CD4-positive, alpha-beta memory T cell (primary cell): ENCODE measurements at places on chromosomes 6 and 20. TPM values are rescaled to one million over a fixed set of nuclear protein-coding genes. Genes with fewer than 3 reads are reported as not detected.

CDH26 gene
- total RNA-seq = 4.1 TPM

HLA-DMA gene
- total RNA-seq = 10.2 TPM

- H3K4me1 ChIP-seq = peaks cover 9% of the 10 kb centered on the region
- H3K27ac ChIP-seq = no peak overlapping the region
- H3K4me3 ChIP-seq = no peak overlapping the region
- no peak for DNase-seq
- no peaks in the 10 kb centered on the region for H3K36me3 ChIP-seq
- H3K27me3 ChIP-seq = no peaks in the 10 kb centered on the region
Measured at GRCh38 chr6:112044856-112045255, 9.0 kb upstream of the CCN6 start.

HDGFL1 gene
- not detected for total RNA-seq

- no peak for DNase-seq
- H3K4me1 ChIP-seq = peaks cover 64% of the 10 kb centered on the region
- H3K27me3 ChIP-seq = peaks cover 74% of the 10 kb centered on the region
- peak overlapping the region; percentile 56 for H3K4me3 ChIP-seq
- no peak overlapping the region for H3K27ac ChIP-seq
- no peaks in the 10 kb centered on the region for H3K36me3 ChIP-seq
Measured at GRCh38 chr6:98832284-98833056, 1.9 kb upstream of the POU3F2 start.

GRCh38 chr6:148388521-148388920 lies 45.9 kb downstream of the SASH1 start:
- no peak overlapping the region for H3K27ac ChIP-seq
- no peaks in the 10 kb centered on the region for H3K4me1 ChIP-seq
- no peak for DNase-seq
- no peaks in the 10 kb centered on the region for H3K27me3 ChIP-seq

DNA sequence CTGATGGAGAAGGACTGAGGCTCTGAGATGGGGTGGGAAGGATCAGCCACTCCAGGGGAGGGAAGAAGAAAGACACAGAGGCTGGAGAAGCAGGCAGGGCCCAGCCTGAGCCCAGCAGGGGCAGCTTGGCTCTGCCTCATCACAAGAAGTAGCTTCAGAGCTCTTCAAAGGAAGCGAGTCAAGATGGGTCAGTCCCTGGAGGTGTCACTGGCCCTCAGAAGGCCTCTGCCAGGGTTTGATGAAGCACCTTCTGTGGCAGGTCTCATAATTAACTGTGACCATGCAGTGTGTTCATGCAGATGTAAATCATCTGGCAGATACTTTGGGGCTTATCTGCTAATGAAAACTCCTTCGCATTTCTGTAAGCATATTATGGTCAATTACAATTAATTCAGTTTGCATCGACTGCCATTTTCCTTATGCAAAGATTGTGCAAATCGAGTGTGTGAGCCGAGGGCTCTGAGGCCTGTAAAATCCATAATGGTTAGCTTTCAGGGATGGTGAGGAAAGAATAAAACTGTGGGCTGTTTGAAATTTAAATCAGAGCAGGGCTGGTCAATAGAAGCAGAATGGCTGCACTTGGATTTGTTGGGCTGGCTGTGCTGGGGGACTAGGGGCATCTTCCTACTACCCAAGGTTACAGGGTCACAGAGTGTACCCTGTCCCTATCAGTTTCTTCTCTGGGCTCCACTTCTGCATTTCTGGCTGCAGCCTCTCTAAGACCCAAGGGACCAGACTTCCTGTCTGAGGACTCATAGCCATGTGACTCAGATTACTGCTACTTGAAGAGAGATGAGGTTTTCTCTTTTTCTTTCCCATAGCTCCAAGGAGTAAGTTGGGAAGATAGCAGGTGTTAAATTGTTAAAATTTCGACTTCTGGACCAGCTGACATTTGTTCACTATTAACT lies 376.6 kb downstream of the DHX35 start:
- DNase-seq = no peak
- no peaks in the 10 kb centered on the region for H3K4me1 ChIP-seq
- H3K27me3 ChIP-seq = no peaks in the 10 kb centered on the region
- H3K27ac ChIP-seq = no peak overlapping the region
- no peaks in the 10 kb centered on the region for H3K36me3 ChIP-seq

DNA sequence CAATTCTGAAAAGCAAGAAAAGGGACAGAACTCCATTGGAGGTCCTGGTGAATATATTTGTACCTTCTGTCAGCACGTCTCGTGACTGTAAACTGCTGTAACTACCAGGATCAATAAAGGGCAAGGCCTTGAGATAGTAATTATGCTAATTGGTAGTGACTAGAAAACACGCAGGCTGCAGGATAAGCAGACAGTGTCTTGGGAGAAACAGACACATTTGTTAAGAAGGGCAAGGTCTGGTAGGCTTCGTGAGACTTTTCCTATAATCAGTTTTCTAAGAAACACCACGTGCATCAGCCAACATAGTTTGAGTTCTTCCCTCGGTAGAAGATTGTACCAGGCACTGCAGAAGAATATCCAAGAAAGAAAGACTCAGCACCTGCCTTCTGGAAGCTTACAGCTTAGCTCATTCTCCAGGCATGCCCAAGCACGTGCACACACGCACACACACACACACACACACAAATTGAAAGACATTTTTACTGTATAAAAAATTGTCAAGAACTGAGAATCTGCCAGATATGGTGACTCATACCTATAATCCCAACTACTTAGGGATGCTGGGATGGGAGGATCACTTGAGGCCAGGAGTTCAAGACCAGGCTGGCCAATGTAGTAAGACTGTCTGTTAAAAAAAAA lies 167.0 kb upstream of the SASH1 start:
- no peaks in the 10 kb centered on the region for H3K4me1 ChIP-seq
- H3K36me3 ChIP-seq = no peaks in the 10 kb centered on the region
- H3K27me3 ChIP-seq = no peaks in the 10 kb centered on the region

TFAP2C gene
- not detected for total RNA-seq

ADGRG6 gene
- total RNA-seq = 0.47 TPM

DNA sequence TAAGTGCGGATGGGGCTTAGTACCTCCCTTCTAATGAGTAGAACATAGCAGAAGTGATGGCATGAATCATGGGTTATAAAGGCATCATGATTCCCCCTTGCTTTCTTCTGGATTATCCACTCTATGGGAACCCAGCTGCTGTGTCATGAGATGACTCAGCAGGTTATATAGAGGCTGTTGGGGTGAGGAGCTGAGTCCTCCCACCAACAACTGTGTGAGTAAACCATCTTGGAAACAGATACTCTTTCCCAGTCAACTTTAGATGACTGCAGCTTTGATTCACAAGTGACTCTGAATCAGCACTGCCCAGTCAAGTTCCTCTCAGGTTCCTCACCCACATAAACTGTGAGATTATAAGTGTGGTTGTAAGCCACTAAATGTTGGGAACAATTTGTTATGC lies 46.3 kb downstream of the FAM83B start:
- DNase-seq = no peak
- no peaks in the 10 kb centered on the region for H3K27me3 ChIP-seq
- no peak overlapping the region for H3K27ac ChIP-seq
- H3K4me3 ChIP-seq = no peak overlapping the region
- no peaks in the 10 kb centered on the region for H3K36me3 ChIP-seq

- H3K4me1 ChIP-seq = peaks cover 30% of the 10 kb centered on the region
- H3K27ac ChIP-seq = no peak overlapping the region
- no peaks in the 10 kb centered on the region for H3K27me3 ChIP-seq
Measured at GRCh38 chr6:29750709-29751108, 27.5 kb downstream of the HLA-F start.

DNA sequence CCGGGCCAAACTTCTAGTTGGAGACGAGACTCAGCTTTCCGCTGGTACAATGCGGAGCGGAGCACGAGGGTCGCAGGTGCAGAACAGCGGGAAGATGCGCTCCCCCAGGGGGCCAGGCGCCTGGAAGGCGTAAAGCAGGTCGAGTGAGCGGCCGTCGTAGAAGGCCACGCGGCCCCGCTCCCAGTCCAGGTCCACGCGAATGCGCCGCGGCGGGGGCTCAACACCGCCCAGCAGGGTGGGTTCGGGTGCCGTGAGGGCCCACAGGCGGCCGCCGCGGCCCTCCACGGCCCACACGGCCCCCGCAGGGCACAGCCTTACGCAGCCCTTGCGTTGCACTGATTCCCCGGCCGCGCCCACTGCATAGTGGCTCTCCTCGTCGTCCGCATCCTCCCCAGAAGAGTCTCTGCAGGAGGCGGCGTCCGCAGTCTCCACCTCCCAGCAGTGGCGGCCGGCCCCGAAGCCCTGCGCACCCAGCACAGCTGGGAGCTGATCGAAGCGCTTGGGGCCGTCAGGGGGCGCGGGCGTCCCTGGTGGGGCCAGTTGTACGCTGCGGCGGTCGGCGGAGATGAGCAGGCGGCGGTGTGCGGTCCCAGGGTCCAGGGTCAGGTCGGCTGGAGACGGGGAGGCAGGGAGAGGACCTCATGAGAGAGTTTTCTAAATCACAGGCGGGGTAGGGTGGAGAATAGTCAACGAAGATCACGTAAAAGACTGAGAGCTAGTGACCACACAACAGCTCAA lies 4.3 kb downstream of the PPP1R11 start:
- no peak for DNase-seq
- H3K36me3 ChIP-seq = peaks cover 24% of the 10 kb centered on the region
- no peak overlapping the region for H3K4me3 ChIP-seq
- peaks cover 4% of the 10 kb centered on the region for H3K27me3 ChIP-seq
- H3K27ac ChIP-seq = no peak overlapping the region

CALHM6 gene
- 3.0 TPM for total RNA-seq

DNA sequence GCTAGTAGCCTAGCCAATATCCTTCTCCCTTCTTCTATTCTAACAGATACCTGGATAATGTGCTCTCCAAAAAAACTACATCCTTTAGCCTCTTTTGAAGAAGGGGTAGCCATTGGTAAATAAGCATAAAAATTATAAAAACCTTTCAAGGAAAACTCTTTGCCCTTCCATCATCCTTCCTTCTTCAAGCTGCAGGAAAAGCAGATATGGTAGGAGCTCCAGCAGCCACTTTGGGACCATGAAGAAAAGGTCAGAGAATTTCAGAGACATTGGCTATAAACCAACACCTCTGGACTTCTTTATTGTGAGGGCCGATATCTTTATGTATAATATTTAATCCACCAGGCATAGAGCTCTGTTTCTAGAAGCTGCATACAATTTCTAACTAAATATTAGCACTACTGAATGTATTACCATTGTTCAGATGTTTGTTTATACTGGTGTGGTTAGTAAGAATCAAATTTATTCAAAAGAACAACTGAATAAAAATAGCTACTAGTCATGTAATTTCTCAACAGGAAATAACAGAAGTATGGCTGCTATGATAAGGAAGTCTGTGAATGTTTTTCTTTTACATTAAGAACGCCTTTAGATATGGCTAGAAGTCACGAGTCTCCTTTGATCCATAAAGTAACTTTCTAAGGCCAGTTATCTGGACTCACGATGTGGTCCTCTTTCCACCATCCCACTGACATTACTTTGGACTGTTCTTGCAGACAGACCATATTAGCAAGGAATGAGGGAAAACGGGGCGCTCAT lies 32.2 kb downstream of the MYLK4 start:
- H3K27me3 ChIP-seq = no peaks in the 10 kb centered on the region
- H3K4me1 ChIP-seq = no peaks in the 10 kb centered on the region
- H3K36me3 ChIP-seq = no peaks in the 10 kb centered on the region
- H3K4me3 ChIP-seq = no peak overlapping the region
- H3K27ac ChIP-seq = no peak overlapping the region
- no peak for DNase-seq

GRCh38 chr6:126718600-126719327 lies 378.8 kb downstream of the CENPW start:
- H3K4me3 ChIP-seq = no peak overlapping the region
- H3K4me1 ChIP-seq = no peaks in the 10 kb centered on the region
- no peak overlapping the region for H3K27ac ChIP-seq
- H3K36me3 ChIP-seq = no peaks in the 10 kb centered on the region
- no peak for DNase-seq

DNA sequence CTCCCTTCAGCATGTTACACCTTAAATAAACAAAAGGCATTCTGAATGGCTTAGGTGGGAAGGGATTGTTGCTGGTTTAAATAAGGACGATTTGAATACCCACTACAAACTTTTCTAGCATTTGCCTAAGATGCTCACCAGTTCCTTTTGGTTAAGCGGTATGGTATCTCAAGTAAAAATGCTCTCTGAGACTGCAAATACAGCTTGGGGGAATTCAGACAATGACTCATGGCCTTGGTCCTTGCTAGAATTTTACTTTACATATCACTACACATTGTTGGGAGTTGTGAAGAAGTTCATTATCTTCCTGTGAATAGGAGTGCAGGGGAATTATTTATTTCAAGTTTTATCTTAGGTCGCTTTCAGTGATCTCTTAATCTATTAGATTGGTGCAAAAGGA lies 670.7 kb downstream of the UTRN start:
- no peaks in the 10 kb centered on the region for H3K27me3 ChIP-seq
- H3K27ac ChIP-seq = no peak overlapping the region
- no peaks in the 10 kb centered on the region for H3K36me3 ChIP-seq
- no peak for DNase-seq
- no peaks in the 10 kb centered on the region for H3K4me1 ChIP-seq
- no peak overlapping the region for H3K4me3 ChIP-seq

LY6G6C gene
- not detected for total RNA-seq

GRCh38 chr6:2793534-2794151 lies 28.4 kb downstream of the WRNIP1 start:
- DNase-seq = peak; percentile 8
- H3K27me3 ChIP-seq = no peaks in the 10 kb centered on the region
- H3K4me3 ChIP-seq = no peak overlapping the region
- peaks cover 26% of the 10 kb centered on the region for H3K4me1 ChIP-seq
- no peaks in the 10 kb centered on the region for H3K36me3 ChIP-seq
- no peak overlapping the region for H3K27ac ChIP-seq

- no peak overlapping the region for H3K4me3 ChIP-seq
- H3K27ac ChIP-seq = no peak overlapping the region
- H3K27me3 ChIP-seq = no peaks in the 10 kb centered on the region
- H3K4me1 ChIP-seq = no peaks in the 10 kb centered on the region
Measured at GRCh38 chr20:63509088-63509564, 10.2 kb upstream of the EEF1A2 start.

OR12D2 gene
- not detected for total RNA-seq

- peak; percentile 56 for DNase-seq
- peaks cover 23% of the 10 kb centered on the region for H3K4me1 ChIP-seq
- H3K36me3 ChIP-seq = no peaks in the 10 kb centered on the region
- peak overlapping the region; percentile 83 for H3K27ac ChIP-seq
- no peaks in the 10 kb centered on the region for H3K27me3 ChIP-seq
Measured at GRCh38 chr6:26232940-26233648, 131.9 kb upstream of the BTN3A2 start.

DNA sequence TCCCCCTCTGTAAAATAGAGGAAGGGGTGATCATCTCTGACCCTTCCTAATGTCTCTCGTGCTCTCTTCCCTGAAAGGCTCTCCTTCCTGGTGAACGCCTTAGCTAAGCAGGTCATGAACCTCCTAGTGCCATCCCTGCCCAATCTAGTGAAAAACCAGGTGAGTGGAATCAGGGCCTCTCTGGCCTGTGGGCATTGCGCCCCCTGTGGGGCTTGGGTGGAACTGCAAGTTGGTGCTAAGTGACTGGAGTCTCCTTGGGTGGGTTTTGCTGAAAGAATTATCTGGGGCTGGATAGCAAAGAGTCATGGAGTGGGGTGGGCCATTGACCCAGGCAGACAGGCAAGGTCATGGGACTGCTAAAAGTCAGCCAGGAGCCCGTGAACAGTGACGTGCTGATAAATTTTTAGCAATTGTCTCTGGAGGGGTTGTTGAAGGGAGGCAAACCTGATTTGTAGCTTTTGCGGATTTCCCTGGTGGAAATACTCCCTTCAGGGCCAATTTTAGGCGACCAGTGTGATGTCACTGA lies 8.9 kb downstream of the BPIFB1 start:
- no peaks in the 10 kb centered on the region for H3K4me1 ChIP-seq
- DNase-seq = peak; percentile 49
- H3K4me3 ChIP-seq = no peak overlapping the region
- H3K36me3 ChIP-seq = no peaks in the 10 kb centered on the region
- no peaks in the 10 kb centered on the region for H3K27me3 ChIP-seq

SPATA2 gene
- 8.7 TPM for total RNA-seq

- no peaks in the 10 kb centered on the region for H3K27me3 ChIP-seq
- no peak for DNase-seq
- no peak overlapping the region for H3K4me3 ChIP-seq
- H3K4me1 ChIP-seq = no peaks in the 10 kb centered on the region
- no peak overlapping the region for H3K27ac ChIP-seq
Measured at GRCh38 chr20:62336329-62336728, 30.8 kb downstream of the LAMA5 start.
